Activated T-cell treated with anti-CD3 and anti-CD28 coated beads for 48 hours (primary cell): ENCODE measurements at places on chromosomes 3 and 15.

GRCh38 chr3:176848431-176849214 is 348.7 kb downstream of the TBL1XR1 start:
- no peak for DNase-seq

DNA sequence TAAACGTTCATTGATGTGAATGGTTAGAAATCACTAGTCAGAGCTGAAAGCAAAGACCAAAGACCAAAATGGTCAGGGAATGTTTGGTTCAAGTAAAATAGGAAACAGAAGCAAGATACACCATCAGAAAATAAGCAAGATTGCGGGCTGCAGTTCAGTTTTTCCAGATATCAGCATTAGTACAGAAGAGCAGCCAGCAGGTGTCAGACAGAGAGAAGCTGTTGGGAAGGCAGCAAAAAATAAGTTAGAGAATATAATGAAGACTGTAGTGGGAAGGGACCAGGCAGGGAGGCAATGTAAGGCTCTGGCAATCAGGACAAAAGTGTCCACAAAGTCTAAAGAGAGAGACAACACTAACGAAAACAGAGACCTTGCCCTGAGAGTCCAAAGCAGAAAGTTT is 639.4 kb upstream of the NAALADL2 start:
- DNase-seq = no peak

GRCh38 chr3:172341482-172342059 is 106.7 kb downstream of the GHSR start:
- no peak for DNase-seq

DNA sequence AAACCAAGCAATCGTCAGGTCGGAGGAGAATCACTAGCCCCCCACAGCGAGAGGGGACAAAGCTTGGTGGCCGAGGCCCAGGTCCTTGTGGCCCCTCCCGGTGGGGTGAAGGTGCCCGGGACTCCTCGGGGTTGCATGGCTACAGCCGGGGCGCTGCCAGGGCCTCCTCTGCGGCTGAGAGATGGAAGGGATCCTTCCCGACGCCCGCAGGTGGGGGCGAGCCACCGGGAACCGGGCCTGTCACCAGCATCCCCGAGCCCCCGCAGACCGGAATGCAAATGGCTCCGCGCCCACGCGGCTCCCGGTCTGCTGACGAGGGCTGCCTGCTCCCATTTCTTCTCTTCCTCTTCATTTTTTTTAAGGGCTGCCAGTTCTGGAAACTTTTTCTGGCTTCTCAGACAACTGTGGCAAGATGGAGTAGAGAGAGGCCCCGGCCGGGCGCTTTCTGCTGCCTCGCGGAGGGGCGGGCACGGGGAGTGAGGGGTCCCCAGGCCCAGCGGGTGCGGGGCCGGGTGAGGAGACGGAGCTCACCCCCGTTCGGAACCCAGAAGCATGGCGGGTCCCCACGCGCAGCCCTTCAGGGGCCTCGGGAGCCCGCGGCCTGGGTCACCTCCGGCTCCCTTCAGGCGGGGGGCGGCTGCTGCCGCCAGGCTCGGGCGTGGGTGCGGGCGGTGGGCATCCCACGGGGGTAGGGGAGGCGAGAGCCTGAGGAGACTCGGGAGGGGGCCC is 27.5 kb downstream of the MELTF start:
- no peak for DNase-seq

DNA sequence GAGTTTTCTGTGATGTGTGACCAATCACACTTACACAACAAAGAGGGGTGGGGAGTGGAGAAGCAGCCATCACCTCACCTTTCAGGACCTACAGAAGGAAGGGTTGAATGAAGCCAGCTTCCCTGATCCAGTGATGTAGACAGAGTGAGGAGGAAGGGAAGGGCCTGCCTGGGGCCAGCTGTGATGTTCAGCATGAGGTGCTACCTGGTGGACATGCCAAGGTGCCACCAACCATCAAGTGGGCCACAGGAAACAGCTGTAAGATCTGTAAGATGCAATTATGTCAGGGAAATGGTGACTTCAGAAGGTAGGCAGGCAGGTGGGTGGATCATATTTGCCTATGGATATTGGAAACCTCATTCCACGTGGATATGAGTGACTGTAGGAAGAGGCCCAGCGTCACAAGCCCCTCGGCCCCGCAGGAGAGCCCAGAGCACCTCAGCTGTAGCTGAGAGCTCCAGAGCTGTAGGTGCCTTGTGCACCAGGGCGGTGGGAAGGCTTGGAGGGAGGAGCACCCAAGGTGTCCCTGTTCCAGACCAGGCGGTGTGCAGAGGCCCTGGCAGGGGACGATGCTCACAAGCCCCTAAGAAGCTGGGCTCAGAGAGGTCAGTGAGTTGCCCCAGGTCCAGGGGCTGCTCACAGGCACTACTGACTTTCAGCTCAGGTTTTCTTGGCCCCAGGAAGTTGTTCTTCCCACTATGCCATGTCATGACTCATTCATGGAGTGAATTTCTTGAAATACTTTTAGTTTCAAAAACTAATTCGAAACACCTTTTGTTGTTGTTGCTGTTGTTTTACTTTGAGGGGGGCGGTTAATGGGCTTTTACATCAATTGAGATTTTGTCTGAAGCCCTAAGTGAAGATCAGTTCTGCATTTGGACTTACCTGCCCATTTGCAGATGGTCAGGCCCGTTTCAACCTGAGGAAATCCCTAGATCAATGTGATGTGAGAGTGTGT is 94.2 kb upstream of the ALDH1A3 start:
- DNase-seq = no peak

DNA sequence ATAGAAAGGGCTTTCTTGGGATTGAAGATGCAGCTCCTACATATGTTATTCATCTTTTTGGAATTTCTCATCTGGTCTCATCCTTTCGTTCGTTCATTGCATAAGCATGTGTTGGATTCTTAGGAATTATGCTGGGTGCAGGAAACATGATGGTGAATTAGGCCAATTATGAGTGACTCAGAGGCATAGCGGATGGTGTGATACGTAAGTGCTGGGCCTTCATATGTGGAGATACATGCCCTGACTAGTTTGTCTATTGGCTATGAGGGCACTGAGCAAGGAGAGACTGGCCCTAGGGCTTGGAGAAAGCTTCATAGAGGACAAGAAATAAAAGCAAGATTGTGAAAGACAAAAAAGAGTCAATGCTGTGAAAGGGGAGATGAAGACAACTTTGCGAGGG is 235.1 kb downstream of the MYRIP start:
- no peak for DNase-seq

DNA sequence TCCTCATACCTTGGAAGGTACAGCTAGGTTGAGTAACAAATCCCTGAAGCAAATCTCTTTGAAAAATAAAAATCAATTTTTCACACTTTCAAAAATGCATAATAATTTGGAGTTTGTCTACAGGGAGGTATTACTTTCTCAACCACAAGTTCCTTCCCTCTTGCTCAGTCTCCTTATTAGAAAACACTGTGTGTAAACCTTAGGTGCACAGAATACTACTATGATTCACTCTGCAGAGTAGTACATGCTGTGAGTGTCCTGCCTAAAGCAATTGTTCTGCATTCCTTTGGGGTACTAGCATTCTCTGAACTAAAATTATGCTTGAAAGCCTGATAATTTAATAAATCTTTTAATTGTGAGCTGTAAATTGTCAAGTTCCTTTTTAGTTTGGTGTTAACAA is 115.9 kb upstream of the EPHA3 start:
- no peak for DNase-seq

- no peak for DNase-seq
Observed at GRCh38 chr3:127151992-127152650, 40.8 kb upstream of the PRR23E start.

GRCh38 chr3:55164876-55165275 is 237.0 kb upstream of the LRTM1 start:
- DNase-seq = no peak

GRCh38 chr3:148232389-148232788 is 465.3 kb upstream of the AGTR1 start:
- no peak for DNase-seq

- DNase-seq = no peak
Observed at GRCh38 chr3:197460002-197460401, 95.8 kb downstream of the BDH1 start.

- DNase-seq = peak; percentile 66
Observed at GRCh38 chr3:129314386-129315222, 35.9 kb downstream of the HMCES start.

DNA sequence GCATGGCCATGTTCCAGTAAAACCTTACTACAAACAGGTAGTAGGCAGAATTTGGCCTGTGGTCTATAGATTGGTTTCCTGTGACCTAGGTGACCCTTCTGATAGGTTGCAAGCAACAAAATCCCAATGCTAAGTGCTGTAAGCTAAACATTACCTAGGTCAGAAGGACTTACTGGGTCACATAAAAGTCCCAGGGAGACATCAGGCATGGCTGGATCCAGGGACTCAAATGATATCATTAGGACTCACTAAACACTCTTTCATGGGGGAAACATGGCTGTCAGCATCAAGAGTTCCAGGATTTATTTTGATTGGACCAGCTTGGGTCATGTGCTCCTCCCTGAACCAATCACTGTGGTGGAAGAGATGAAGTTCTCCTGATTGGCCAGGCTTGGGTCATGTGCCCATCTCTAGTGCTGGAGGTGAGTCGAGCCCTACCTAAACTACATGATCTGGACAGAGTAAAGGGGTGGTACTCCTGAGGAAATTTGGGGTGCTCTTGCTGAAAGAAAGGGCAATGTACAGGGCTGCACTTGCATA is 16.8 kb upstream of the SLC6A1 start:
- no peak for DNase-seq

DNA sequence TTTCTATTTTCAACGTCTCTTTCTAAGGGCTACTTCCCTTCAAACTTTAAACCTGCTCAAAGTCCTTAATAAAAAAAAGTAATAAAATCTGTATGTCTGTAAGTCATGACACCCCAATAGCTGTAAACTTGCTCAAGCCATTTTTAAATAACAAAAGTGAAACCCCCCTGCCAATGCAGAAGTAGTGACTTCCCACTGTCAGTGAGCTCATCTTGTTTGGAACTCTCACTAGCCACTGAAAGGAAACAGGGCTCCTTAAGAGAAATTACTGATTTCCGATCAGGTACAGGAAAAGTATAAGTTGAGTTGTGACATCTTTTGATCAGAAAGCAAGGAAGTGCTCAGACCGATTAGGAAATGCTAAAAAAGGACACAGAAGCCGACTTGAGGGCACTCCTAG is 27.6 kb upstream of the GPR171 start:
- no peak for DNase-seq

GRCh38 chr3:181711325-181712135 is at the start of gene SOX2:
SOX2 (plus strand) TSS chr3:181711925; CDS start chr3:181712361, 436 bp downstream.
- no peak for DNase-seq

- no peak for DNase-seq
Observed at GRCh38 chr3:14646589-14647413, 4.8 kb upstream of the CCDC174 start.

DNA sequence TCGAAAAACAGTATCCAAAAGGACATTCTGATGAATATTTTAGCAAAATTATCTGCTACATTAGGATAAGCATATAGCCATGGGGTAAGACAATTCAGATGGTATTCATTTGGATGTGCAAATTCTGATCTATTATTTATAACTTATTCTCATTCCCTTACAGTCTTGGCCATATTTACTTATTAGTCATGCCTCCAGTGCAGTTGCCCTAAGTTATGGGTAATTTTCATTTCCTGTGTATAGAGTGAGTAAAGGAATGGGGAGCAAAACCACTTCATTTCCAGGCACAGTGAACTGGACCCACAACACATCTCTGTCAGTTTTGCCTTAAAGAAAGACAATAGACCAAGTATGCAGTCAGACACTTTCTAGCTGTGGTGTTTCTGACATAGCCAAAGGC is 134.3 kb downstream of the POLQ start:
- DNase-seq = no peak

- DNase-seq = no peak
Observed at GRCh38 chr15:63353887-63354286, 27.8 kb downstream of the CA12 start.

GRCh38 chr15:44097552-44097951 is 97.5 kb downstream of the FRMD5 start:
- DNase-seq = no peak

DNA sequence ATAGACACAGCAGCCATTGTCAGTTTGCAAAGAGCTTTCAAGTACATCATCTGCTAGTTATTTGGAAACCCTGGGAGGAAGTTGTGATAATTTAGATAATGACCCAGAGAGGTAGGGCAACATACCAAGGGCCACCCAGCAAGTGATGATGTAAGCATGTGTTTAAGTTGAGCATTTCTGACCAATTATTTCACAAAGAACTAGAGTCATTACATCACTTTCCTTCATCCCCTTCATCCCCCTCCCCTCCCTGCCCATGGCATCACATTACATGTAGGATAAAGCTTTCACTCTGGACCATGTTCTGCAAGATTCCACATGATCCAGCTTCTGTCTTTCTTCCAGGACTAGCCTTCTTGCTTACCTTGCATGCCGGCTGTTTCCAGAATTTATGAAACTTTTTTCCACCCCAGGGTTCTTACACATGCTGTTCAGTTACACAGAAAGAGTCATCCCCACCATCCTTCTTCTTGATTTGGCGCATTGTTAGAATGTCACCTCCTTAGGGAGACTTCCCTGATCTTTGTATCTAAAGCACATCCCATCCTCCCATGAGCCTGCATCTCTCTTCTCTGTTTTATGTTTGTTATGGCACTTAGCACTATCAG is 71.3 kb downstream of the PTPRG start:
- DNase-seq = no peak

DNA sequence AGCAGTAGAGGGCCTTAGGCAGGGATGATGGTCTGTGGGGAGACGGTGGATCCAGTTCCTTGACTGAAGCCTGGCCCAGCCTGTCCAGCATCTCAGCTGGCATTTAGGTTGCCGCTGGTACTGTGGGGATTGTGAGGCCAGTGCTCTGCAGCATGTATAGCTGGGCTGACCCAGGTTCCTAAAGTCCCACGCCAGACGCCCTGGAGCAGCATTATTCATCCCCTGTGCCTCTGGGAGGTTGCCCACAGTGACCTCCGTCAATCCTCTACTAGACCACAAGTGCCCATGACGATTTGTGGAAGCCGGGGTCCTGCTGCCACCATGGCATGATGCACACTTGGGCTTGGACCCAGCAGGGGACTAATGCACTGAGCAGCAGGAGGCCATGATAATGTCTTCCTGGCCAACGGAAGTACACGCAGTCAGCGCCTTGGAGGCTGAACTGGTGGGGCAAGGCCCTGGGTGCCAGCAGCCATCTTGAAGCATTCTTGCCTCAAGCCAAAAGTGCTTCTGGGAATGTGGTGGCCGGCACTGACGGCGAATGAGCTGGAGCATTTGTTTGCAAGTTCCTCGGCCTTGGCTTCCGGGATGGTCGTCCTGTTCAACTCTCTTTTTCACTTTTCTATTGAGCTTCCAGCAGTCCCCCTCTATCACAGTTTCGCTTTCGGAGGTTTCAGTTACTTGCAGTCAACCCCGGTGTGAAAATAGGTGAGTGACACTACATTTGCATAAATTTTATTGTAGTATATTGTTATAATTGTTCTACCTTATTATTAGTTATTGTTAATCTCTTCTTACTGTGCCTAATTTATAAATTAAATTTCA is 949.4 kb downstream of the ROBO1 start:
- DNase-seq = no peak
